ELR (cell line): ENCODE measurements at places on chromosomes 16 and 17.

- DNase-seq, result no peak
Observed at GRCh38 chr17:59520251-59520650, 45.2 kb upstream of the DHX40 start.

DNA sequence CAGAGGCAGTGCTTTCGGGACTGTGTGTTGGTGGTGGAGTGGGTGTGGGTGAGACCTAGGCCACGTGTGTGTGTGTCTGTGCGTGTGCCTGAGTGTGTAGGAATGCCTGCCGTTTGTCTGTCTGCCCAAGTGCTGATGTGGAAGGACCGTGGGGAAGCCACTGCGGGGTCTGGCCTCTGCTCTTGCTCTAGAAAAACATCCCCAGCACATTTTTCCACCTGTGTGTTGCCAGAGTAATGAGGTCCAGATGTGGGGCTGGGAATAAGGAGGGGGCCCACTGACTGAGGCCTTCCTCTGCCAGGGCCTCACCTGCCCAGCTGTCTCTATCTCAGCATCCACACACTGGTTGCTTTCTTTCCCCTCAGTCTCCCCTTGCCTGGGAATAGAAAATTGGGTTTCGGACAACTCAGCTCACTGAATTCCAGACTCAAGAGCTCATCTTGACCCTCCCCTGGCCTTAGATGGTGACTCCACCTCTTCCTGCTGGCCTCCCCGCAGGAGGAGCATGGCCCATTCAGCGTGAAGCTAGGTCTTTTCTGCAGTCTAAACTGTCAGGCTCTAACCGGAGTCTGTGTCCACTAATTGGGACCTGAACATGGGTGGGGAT lies 7.6 kb downstream of the SGCA start:
- peak; percentile 98 for DNase-seq

DNA sequence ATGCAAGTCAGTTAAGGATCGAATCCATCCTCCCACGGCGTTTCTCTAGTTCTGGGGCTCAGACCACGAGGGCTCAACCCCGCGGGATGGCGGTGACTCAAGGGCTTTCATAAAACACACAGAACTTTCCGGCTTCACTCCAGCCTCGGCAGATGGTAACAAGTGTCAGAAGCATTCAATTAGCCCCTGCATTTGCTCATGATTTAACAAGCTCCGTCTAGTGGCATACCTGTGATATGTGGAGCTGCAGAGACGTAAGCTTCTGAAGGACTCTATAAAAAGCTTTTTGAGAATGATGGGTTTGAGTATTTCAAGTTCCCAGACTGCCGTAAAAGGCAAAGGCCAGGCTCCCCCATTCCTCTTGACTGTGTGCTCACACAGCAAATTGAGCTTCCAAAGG lies 91.3 kb upstream of the SEC14L1 start:
- DNase-seq, result peak; percentile 38

GRCh38 chr16:47395733-47396498 lies 64.9 kb downstream of the ITFG1 start:
- DNase-seq, result no peak

DNA sequence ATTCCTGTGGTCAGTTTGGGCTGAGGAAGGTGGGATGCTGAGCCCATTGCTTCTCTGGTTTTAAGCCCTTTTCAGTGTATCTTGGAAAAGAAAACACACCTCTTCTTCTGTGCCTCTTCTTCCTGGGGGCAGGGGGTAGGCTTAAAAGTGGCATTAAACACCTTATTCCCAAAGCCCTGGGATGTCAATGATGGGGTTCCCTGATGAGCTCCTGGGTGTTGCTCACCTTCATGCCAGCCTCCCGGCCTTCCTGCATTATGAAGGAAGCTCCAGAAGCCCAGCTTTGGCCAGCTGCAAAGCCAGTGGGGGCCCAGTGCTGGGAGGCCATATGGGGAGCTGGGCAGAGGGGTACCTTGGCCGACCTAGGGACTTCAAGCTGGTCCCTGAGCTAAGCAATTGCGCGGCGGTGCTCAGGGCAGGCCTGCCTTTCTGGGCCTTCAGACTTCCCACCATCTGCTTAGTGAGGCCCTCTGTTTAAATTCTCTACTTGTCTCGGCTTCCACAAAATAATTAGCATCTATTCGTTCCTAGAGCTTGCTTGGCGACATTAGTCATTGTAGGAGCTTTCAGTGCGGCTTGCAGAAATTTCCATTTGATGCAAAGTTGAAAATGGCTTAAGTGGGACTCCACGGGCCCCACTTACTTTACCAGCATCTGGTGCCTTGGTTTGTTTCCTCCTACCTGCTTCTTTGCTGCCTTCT lies 121.7 kb upstream of the NLRP1 start:
- DNase-seq, result no peak

GRCh38 chr16:15641753-15642556 lies 999 bp downstream of the MARF1 start:
- DNase-seq, result no peak

DNA sequence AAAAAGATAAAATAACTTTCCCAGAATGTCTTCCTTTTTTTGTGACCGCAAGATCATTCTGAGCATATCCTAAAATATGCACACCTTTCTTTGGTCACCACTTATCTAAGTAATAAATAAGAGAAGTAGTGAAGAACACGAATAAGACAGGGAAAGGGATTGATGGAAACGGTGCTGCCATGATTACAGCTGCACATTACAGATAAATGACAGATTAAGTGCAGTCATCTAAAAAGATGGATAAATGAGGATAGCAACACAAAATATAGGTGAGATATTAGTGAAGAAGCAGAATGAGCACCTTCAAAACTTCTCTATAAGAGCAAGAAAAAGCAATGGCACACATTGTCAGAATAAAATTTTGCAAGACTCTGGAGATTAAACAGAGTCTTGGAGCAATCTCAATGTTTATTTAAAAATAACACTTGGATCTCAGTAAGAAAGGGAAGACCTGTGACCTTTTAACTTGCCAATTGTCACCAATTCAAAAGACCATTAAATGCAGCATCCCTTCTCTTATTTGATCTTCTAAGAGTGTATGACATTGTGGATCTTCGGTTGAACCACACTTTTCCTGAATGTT lies 567.1 kb downstream of the KCNJ2 start:
- no peak for DNase-seq

- peak; percentile 27 for DNase-seq
Observed at GRCh38 chr17:20997711-20998570, 44.9 kb downstream of the USP22 start.
